ENCODE measurements at places on chromosomes 4 and X.
A peak's percentile ranks its signal among the peaks of the same experiment; 100 is the strongest.

DNA sequence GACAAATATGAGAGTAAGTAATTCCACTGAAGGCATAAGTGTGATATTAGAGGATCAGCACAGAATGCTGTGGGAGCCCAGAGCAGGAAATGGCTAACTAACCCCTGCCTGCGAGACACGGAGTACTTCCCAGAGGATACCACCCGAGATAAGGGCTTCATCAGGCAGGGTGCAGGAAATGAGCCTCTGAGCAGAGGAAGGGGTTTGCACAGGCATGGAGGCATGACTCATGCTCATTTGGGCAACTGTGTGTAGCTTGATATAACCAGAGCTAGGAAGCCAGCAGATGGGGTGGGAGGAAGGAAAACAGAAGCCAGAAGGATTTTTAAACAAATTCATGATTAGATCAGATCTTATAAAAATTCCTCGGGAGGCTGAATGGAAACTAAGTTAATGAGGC lies 70.0 kb upstream of the TSPAN5 start:
- DNase-seq = no peak

- DNase-seq = peak; percentile 24
Observed at GRCh38 chr4:41267997-41268396, 11.3 kb downstream of the UCHL1 start.

DNA sequence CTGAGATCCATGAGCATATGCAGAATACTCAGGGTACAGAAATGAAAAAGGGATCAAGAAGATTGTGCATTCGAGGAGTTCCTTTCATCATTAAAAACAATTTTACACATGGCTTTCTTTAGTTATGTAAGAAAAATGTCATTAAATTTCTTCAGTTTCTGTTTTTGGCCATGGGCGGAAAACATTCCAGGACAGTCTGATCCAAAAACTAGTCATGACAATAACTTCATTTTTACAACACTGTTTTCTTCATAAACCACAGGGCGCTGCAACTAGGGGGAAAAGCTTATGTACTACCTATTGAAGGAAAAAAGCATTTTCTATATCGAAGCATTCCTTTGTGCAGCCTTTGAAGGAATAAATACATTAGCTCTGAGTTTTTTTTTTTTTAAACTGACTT lies 28.2 kb downstream of the IL13RA1 start:
- DNase-seq = no peak

DNA sequence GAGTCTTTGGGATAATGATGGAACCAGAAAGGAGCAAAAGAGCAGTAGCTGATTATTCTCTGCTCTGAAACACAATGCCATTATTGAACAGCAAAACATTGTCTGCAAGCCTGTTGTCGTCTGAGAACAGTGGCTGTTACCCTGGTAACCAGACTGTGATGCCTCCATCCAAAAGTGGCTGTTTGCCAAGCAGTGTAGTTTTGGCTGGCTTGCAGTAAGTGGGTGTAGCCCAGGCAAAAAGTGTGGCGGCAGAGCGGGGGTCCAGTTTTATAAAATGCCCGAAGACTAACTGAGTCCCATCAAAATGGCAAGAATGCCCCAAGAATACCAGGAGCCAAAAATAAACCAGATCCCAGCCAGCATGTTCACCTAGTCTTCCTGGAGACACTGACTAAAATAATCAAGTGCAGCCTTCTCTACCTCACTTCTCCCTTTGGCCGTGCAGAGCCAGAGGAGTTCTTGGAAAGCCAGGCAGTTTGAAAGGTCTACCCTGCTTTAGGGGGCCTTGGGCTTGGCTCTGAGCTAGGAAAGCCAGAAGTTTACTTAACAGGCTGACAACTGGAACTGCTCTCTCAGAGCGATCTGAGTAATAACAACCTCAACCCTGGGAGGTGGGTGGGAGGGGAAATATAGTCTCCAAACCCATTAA lies 2.6 kb downstream of the PLP1 start:
- no peak for DNase-seq

GRCh38 chr4:145937971-145938611 lies 532 bp downstream of the ZNF827 start:
- DNase-seq = no peak

- no peak for DNase-seq
Observed at GRCh38 chr4:41619161-41619560, 81.2 kb downstream of the LIMCH1 start.

- no peak for DNase-seq
Observed at GRCh38 chr4:76219299-76220055, 5.9 kb upstream of the SCARB2 start.

DNA sequence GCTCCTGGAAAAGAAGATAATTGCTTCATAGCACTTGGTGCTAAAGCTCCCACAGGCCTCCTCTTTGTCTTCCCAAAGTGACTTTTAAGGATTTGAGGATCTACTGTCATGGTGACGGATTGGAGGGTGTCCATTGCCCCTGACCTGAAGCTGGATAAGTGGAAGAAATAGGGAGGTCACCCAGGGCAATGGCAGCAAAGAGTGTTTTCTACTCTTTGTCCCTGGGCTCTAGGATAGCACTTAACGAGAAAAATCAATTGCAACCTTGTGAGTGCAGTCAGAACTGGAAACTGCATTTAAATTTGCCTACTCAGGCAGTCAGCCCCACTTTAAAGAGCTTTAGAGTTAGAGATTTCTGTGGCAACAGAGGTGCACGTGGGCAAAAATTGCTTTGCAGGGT lies 43.7 kb upstream of the XK start:
- DNase-seq = no peak

DNA sequence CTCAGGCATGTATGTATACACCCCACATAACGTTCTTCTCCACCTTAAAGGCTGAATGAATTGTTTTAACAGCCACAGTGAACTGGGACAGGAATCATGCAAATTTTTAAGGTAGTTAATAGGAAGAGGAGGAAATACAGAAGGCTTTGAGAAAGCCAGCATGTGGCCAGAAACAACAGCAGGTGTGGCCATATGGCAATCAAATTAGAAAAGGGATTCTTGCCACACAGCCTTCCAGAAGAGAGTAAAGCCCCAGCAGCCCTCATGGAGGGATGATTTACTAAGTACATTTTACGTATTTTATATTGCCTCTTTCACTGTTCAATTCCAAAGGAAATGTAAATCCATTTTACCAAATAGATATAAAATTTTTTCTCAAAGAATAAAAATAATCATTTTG lies 792.2 kb downstream of the ADGRL3 start:
- DNase-seq = no peak

GRCh38 chr4:23635468-23635867 lies 254.4 kb downstream of the PPARGC1A start:
- DNase-seq = no peak

- no peak for DNase-seq
Observed at GRCh38 chr4:67687636-67688035, 13.3 kb downstream of the UBA6 start.

DNA sequence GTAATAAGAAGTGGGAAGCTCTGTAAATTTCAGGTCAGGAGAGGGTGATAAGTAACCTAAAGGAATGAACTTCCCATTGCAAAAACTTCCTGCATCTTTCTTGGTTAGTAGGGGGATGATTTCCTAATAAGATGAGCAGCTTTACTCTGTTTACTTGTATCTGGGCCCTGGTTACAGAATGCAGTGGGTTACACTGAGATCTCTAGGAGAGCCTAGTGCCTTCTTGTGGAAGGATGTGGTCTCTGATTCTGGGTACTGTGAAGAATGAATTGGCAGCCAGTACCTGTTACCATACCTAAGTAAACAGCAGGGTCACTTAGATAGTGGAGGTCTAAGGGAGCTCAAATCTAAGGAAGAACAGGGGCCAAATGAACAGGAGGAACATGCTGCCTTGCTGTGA lies 320.6 kb downstream of the ARHGAP10 start:
- no peak for DNase-seq
